Activated CD4-positive, alpha-beta T cell treated with anti-CD3 and anti-CD28 coated beads for 24 hours (primary cell): ENCODE measurements at places on chromosomes 12 and 14.

DNA sequence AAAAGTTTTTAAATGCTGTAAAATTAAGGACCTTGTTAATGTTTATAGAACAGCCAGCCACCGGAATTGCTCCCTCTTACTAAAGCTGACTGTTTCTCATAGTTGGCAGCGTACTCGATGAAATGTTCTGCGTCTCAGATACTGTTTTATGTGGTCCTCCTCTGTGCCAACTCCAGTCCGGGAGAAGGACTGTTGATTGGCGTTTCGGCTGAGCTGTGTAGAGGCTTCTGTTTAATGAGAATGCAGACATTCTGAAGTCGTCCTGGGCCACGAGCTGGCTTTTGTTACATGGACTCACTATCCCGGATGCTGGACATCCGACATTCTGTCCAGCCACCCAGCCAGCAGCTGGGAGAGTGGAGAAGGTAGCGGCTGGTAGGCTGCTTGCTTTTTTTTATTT lies 75.4 kb downstream of the WDR20 start:
- no peak for DNase-seq

- no peak for DNase-seq
These were observed 14.0 kb downstream of the GIT2 start for GRCh38 chr12:109982210-109982609.

- DNase-seq, result no peak
These were observed 2.1 kb downstream of the GLIPR1 start for GRCh38 chr12:75482646-75483045.

DNA sequence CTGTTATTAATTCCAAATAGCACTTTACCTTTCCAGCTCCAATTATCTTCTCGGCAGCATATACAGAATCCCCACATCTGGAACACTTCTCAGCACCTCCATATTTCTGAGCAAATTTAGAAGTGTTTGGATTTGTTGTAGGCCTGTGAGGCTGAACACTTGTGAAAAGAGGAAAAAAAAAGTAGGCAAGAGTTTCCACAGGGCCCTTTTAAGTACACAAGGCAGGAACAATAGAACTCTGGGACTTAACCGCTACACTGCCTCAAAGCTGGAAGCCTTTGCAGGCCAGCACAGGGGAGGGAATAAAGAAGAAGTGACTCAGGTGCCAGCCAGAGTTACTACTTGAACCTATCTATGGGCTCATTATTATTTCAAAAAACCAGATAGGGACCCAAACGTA lies 18.6 kb downstream of the CSRP2 start:
- no peak for DNase-seq
